Jurkat, Clone E6-1 (cell line): ENCODE measurements at places on chromosomes 5 and 9.

DNA sequence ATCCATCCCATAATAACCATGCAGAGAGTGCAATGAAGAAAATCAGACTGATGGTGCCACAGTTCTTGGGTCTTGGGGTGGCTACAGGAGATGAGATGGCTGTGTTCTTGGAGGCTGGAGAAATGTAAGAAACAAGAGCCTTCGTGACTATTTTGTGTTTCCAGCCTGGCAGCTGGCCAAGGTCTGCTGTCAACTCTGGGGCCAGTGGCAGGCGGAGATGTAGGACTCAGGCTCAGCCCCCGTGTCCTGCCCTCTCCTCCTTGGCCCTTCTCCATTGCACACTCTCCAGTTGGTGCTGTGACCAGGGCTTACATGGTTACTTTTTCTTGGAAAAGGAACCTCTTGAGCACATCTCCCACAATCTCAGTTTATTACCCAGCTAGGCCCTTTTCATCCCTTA is 235.4 kb downstream of the DMRT2 start:
- DNase-seq, result no peak

DNA sequence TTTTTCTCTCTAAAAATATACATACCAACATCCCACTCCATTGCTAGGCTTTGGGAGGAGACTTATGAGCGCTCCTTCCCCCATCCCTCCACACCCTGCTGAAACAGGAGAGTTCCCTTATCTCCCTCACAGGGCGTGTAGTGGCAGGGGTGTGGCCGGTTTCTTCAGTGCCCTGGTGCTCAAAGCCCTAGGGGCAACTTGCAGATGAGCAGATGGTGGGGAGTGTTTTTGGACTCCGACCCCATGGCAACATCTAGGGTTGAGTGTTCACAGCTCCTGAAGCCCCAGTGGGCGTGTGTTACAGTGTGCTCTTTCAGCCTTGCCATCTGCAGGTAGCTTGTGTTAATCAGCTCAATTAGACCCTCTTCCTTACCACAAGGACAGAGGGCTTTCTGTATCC is 409.5 kb downstream of the MAT2B start:
- DNase-seq, result no peak

DNA sequence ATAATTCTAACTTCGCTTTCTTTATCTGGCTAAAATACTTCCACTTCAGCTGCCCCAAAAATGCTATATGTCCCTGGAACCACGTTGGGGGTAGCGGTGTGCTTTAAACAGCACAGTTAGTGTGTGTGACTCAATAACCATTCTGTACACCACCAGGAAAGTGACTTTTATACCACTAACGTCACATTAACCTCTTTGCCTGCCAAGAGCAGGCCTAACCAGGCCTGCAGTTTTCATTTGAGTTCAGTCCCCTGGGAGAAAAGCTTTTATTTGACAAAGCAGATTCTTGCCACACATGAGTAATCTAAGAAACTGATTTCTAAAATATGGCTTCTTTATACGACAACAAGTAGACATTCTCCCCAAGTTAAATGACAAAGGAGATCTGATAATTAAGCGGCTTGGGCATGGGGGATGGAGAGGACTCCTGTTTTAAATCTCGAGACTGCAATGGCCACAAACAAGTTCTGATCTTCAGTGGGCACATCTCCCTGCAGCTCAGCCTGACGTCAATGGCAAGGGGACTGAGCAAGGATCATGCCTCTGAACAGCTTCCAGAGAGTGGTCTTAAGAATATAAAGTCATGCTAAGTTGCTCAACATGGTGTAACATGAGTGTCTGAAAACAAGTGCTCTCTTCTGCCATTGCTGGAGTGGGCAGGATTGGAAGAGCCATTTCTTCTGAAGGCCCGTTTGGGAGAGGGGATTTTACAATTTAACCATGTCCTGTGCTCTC is 91.8 kb downstream of the GLIS3 start:
- DNase-seq, result no peak

- DNase-seq, result no peak
Observed at GRCh38 chr5:160539431-160539830, 117.8 kb downstream of the PTTG1 start.

GRCh38 chr5:54895816-54896341 is 89.5 kb downstream of the ESM1 start:
- peak; percentile 25 for DNase-seq

GRCh38 chr9:4101667-4102066 is 198.2 kb downstream of the GLIS3 start:
- no peak for DNase-seq

GRCh38 chr5:133868946-133869518 is 99.4 kb downstream of the C5orf15 start:
- DNase-seq, result peak; percentile 66

- DNase-seq, result no peak
Observed at GRCh38 chr5:1732945-1733344, 66.7 kb downstream of the MRPL36 start.
